NCI-H1105 treated with DMSO at 0.1 percent for 48 hours (cell line): ENCODE measurements at places on chromosomes 1 and 21.

DNA sequence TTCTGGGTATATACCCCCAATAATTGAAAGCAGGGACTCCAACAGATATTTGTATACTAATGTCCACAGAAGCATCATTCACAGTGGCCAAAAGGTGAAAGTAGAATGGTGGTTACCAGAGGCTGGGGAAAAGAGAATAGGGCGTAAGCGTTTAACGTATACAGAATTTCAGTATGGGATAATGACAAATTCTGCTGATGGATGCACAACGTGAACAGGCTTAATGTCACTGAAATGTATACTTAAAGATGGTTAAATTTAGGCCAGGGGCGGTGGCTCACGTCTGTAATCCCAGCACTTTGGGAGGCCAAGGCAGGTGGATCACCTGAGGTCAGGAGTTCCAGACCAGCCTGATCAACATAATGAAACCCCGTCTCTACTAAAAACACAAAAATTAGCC, 4.4 kb upstream of the NFYC start:
- no peak for DNase-seq

- DNase-seq, result no peak
These were observed 437.9 kb downstream of the NCAM2 start for GRCh38 chr21:21436012-21436534.

DNA sequence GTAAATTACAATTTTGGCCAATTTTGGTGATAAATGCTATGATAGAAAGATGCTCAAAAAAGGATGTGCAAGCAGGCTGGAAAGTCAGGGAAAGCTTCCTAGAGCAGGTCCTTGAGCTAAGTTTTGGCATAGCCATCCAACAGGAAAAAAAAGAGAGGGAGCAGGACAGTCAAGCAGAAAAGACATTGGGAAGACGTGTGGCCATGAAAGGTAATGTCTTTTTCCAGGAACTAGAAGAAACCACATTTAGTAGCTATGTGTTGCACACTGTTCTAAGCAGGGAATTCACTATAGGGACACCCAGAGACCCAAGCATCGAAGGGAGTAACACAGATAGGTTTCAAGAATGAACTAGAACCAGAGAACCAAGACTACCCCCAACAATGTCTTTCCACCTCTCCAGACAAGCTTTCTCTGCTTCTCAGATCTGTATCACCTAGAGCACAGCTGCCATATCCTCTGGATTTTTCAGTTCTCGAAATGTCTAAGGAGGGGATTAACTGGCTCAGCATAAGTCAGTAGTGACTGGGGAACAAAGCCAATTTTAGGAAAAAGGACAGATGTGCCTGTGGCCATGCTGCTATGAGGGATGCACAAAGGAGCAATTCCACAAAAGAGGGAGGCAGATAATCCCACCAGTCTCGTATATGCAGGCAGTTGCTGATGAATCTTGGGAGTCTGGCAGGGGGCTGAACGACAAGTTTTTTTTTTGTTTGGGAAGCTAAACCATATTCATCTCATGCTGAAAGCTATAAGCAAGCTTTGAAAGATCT, 97.1 kb upstream of the DAB1 start:
- DNase-seq, result no peak

GRCh38 chr1:2438038-2438437, 25.7 kb upstream of the PEX10 start:
- peak; percentile 7 for DNase-seq

DNA sequence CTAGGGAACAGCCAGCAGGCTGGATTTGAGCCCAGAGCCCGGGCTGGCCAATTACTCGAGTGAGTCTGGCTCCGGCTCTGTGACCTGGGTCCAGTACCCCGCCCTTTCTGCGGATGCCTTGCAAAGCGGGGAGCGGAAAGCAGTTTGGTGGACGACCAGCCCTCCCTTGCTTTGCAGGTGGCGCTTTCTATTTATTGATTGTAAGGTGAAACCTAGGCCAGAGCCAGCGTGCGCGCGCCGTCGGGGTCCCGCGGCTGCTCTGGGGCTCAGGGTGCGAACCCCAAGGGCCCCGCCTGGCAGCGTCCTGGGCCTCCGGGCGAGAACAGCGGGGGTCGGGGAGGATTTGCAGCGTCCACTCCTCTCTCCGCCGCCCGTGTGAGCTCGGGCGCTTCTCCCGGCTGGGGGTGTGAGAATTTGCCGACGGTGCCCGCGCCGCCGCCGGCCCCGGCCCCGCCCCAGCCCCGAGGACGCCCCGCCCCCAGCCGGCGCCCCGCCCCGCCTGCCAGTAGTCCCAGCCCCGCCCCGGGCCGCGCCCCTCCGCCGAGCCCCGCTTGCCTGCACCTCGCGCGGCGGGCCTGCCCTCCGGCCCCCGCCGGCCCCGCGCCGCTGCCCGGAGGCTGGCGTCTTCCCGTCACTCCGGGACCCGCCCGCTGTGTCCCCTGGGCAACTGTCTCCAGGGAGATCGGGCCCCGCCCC, 37.6 kb downstream of the PIK3CD start:
- peak; percentile 80 for DNase-seq

DNA sequence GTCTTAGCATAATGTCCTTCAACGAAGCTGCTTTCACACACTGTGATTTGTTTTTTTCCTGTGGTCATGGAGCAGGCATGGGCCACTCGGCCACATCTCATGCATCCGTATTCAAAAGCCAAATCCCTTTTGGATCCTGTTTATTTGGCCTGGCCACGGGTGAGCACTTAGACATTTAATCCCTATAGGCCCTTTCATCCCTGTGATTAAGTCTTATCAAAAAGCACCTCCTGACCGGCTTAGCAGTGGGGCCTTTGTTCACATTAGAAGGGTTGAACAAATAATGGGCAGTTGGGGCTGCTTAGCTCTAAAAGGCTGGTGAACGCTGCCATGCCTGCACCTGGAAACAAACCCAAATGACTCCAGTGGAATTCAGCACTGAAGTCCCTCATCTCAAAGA, 2.0 kb downstream of the KCNE2 start:
- no peak for DNase-seq

DNA sequence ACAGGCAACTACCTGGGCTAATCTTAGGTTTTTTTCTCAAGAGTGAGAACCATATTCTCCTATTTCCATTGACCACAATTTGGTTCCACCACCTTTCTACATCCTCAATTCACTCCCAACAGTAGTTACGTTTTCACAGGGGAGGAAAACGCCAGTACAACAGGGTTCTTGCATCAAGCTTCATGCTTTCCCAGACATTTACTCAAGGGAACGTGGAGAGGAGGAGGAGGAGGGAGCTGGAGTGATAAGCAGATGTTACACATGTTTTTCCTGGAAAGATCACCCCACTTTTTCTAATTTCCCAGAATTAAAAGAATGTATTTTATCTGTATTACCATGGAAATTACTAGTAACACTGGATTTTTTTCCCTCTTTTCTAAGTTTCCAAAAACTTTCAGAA, 58.3 kb downstream of the RGS5 start:
- no peak for DNase-seq

- DNase-seq, result no peak
These were observed 31.9 kb downstream of the OTUD7B start for GRCh38 chr1:149978547-149979023.

DNA sequence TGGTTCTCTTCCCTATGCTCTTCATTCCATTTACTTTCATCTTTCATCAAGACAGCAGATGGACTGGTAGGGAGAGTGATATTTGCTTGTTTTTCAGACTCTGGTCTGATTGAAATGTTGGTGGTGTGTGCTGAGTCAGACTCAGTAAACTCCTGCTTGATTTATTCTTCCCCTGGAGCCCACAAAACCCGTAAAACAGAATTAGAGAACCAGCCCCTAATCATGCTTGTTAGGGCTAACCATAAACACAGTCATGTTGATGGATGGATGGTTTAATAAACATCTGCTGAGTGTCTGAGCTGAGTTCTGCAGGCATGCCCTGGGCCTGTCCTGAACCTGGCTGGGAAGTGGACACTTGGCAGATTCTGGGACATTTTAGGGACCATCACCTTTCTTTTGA, 24.8 kb downstream of the NOS1AP start:
- no peak for DNase-seq

GRCh38 chr1:108811611-108812010, 45.3 kb downstream of the AKNAD1 start:
- no peak for DNase-seq

DNA sequence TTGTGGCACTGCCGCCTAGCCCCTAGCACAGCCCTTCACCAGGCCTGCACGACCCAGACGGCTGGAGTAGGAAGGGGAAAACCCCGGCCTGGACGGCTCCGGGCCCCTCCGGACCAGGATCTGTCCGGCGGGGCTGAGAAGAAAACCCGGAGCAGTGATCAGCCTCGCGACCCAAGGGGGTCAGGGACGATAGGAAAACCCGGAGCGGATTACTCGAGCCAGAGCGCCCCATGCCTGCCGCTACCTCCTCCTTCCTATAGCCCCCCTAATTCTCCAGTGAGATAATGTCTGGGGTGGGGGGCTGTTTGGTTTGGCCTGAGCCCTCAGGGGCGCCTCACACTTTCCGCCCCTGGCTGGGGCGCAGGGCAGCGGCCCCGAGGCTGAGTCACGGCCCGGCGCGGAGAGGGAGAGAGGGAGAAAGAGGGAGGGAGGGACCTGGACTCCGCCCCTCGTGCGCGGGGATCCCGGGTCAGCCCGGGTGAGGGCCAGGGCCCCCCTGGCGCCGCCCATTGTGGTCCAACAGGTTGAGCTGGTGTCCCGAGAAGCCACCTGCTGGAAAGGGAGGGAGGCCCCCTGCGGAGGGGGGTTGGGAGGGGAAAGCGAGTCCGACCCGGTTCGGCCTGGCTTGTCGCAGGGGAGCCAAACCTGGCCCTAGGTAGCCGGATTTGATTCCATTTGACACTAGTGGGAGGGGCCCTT, 1.7 kb upstream of the ZBTB7B start:
- DNase-seq, result peak; percentile 88

DNA sequence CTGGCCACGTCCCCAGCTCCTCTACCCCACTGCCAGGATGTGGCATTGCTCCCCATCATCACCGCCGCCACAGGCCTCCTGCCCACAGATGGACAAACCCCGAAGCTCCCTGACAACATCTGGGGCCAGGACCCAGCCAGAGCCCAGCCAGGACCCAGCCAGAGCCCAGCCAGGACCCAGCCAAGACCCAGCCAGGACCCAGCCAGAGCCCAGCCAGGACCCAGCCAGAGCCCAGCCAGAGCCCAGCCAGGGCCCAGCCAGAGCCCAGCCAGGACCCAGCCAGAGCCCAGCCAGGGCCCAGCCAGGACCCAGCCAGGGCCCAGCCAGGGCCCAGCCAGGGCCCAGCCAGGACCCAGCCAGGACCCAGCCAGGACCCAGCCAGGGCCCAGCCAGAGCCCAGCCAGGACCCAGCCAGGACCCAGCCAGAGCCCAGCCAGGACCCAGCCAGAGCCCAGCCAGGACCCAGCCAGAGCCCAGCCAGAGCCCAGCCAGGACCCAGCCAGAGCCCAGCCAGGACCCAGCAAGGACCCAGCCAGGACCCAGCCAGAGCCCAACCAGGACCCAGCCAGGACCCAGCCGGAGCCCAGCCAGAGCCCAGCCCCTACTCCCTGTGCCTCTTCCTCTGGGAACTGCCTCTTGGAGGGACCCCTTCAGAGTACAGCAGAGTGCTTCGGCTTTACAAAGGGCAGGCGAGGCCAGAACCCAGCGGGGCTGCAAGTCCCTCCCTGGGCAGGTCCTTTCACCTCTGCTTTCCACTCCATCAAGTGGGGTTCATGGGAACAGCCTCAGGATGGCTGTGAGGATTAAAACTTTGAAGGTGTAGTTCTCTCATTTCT, 43.7 kb downstream of the DISP3 start:
- DNase-seq, result no peak

GRCh38 chr1:67889953-67890567, 56.8 kb upstream of the GNG12 start:
- no peak for DNase-seq

DNA sequence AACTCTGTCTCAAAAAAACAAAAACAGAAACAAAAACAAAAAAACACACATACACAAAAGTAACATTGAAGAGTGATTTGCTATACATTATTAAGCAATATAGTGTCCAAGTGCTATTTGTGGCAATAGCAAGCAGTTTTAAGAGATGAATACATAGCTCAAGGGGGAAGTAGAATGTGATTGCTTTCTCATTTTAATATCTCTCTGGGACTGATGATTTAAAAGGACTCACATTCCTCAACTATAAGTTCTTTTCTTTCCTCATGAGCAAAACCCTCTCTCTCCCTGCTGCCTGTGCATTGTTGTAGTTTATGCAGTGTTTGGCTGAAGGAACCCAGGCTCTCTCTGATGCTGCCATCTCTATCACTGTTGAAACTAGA, 47.0 kb upstream of the CSF1 start:
- DNase-seq, result no peak

DNA sequence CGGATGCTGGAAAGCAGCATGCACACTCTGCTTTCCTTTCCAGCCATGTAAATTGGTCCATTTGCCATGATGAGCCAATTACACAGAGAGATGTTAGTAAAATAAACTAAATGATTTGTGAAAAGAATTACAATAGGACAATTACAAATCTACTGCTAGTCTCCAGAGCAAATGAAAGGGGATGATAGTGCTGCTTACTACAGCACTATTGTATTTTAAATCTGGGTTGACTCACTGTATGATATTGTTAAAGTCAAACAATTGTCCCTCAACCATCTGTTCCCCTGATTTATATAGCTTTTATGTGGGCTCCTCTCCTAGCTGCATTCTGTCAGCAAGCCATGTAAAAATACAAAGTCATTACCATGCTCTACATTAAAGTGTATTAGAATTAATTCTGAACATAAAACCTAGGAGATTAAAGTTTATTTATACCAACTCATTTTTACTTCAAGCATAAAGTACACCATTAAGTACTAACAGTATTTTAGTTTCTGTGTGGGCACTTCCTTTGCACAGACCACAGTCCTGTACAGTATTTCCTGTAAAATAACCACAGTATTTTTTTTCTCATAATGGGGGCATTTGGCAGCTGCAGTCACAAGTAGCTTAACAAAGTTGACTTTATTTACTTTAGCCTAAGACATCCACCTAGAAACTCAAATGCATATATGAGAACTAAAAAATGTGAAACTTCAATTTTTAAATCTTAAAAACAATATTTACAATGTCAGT, 135.8 kb downstream of the VAV3 start:
- DNase-seq, result no peak

GRCh38 chr21:43816611-43817071, 27.3 kb downstream of the RRP1 start:
- DNase-seq, result no peak

- DNase-seq, result peak; percentile 54
These were observed 251.0 kb downstream of the RHOU start for GRCh38 chr1:228986093-228986904.

GRCh38 chr21:44898851-44899767, 21.6 kb downstream of the ITGB2 start:
- no peak for DNase-seq

DNA sequence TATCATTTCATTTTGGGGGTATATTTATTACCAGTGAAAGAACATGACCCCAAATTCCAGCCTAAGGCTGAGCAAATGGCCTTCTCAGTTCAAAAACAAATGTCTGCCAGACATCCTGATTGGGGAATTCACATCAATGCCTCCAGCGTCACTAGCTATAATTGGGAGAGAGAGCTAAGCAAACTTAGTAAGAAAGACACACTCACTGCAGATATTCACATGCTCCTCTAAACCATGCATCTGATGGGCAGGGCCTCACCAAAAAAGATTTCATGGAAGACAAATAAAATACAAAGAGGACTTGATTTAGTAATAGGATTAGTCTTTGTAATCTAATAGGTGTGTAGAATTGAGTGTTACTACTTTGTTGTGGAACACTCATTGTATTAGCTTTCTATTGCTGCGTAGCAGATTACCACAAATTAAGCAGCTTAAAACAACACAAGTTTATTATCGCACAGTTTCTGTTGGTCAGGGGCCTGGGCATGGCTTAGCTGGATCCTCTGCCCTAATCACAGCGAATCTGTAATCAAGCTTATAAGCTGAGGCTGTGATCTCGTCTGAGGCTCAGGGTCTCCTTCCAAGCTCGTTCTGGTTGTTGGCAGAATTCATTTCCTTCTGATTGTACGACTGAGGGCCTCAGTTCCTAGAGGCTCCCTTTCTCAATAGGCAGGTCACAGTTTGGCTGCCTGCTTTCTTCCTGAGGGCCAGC, 243.0 kb downstream of the PBX1 start:
- no peak for DNase-seq
